ENCODE measurements at places on chromosomes 7 and 10. TPM values are rescaled to one million over a fixed set of nuclear protein-coding genes. Genes with fewer than 3 reads are reported as not detected.

The CPXM2 gene
- total RNA-seq, result 0.07 TPM

The GNGT1 gene
- not detected for total RNA-seq

The CABCOCO1 gene
- not detected for total RNA-seq

The PAOX gene
- total RNA-seq, result 3.9 TPM

The SFRP4 gene
- total RNA-seq, result not detected

The PYROXD2 gene
- total RNA-seq, result 4.6 TPM

The HMX2 gene
- not detected for total RNA-seq

The TFPI2 gene
- total RNA-seq, result 1.7 TPM

The CYP3A7 gene
- total RNA-seq, result 0.07 TPM

The NKX1-2 gene
- 1.4 TPM for total RNA-seq

The APBB1IP gene
- total RNA-seq, result not detected

The OR9A2 gene
- total RNA-seq, result not detected

The DLX6 gene
- 0.34 TPM for total RNA-seq

The ITPRID1 gene
- total RNA-seq, result not detected

The EIF5AL1 gene
- 0.34 TPM for total RNA-seq

The FXYD4 gene
- total RNA-seq, result not detected

The HKDC1 gene
- 2.4 TPM for total RNA-seq

Data from nasal cavity respiratory epithelium epithelial cell of viscerocranial mucosa (primary cell).